IPS-NIHi11 (cell line): ENCODE measurements at places on chromosomes 5 and 9.
A peak's percentile ranks its signal among the peaks of the same experiment; 100 is the strongest.

- DNase-seq = no peak
These were observed 183.7 kb downstream of the ISL1 start for GRCh38 chr5:51566953-51567352.

GRCh38 chr9:89466451-89467277, 31.2 kb downstream of the SEMA4D start:
- no peak for DNase-seq

DNA sequence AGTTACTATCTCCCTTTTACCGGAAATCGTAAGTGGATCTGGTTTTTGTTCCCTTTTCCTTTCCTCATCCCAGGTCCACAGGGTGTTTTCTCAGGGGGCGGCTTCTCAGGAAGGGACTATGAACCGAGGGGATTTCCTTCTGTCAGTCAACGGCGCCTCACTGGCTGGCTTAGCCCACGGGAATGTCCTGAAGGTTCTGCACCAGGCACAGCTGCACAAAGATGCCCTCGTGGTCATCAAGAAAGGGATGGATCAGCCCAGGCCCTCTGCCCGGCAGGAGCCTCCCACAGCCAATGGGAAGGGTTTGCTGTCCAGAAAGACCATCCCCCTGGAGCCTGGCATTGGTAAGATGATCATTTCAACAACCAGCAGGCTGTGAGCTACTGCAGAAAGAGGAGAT, 75.8 kb downstream of the GOLPH3 start:
- no peak for DNase-seq

DNA sequence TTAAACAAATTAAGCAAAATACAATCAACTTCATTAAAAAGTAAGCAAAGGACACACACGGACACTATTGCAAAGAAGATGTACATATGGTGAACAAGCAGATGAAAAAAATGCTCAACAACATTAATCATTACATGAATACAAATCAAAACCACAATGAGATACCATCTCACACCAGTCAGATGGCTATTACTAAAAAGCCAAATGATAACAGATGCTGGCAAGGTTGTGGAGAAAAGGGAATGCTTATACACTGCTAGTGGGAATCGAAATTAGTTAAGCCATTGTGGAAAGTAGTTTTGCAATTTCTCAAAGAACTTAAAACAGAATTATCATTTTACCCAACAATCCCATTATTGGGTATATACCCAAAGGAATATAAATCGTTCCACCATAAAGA, 636.2 kb upstream of the ST8SIA4 start:
- DNase-seq = no peak

DNA sequence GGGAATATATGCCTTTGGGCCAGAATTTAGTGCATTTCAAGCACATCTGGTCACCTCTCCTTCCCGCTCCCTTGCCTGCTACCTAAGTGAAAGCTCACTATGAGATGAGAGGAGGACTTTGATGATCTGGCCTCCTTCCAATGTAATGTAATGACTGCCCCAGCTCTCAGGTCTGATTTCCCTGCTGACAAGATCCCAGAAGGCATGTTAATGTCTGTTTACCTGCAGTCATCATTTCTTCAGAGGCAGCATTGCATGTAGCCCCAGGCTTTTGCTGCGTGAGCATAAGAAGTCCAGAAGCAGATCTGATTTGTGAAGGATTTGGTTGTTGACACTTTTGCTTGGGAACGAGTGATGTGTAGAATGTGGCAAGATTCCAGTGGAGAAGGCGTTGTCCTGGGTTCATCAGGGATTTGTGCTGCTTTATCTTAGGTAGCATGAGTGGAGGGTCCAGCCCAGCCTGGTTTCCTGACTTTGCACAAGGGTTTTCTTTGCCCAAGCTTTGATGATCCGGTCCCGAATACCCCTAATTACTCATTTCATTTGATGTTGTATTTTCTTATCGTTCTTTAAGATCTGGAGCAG, 192.7 kb downstream of the GOLPH3 start:
- DNase-seq = no peak

DNA sequence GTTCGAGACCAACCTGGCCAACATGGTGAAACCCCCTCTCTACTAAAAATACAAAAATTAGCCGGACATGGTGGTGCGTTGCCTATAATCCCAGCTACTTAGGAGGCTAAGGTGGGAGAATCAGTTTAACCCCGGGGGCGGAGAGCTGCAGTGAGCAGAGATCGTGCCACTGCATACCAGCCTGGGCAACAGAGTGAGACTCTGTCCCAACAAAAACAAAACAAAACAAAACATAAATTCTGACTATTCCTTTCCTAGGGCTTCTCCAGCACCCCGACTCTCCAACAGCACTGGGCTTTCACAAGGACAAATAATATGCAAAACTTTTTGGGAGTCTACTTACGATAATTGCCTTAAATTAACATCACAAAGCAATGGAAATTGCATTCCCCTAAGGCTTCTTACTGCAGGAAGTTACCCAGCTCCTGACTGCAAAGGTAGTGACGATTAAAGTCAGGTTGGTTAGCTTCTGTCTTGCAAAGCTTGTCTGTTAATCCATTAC, 15.9 kb upstream of the CDKN2AIPNL start:
- peak; percentile 68 for DNase-seq

DNA sequence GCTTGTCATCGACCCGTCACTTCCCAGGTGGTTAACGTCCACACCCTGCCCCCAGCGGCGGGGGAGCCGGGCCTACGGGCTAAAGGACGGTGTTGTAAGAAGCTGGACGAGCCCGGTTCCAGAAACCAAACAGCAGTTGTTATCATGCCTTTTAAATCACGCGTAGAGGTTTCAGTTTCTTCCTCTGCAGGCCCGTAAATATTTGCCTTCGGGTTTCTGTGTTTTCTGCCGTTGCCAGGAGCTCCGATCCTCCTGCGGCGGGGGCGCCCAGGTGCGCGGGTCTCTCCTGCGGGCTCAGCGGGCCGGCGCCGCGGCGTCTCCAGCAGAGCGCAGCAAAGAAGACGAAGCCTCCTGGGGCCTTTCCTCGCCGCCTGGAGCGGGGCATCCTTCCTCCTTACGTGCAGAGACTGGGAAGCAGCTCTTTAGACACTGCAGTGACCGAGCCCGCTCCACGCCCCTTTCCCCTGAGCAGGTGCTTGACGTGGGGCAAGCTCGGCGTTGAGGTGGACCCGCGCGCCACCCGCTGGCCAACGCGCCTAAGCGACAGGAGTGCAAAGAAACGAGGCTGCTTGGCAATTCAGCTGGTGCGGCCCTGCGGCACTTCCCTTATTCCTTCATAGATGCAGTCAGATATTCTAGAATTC, 21.8 kb upstream of the TTC1 start:
- peak; percentile 91 for DNase-seq

DNA sequence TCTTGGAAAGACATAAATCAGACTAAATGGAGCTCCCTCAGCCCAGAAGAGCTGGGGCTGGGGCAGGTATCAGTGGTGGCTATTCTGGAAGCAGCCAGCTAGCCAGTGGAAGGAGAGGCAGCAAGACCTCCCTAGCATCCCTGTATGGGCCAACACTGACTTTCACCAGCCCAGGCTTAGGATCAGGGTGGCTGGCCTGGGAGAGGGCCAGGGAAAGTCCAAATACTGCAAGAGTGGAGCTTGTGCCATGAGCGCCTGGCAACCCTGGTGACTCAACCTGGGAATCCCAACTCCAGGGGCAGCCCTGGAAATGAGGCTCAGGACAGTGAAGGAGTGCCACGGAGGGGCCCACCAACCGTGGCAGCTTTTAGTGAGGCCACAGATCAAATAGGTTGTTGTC, 7.6 kb upstream of the IRF1 start:
- DNase-seq = no peak

GRCh38 chr5:126053630-126054029, 369.6 kb upstream of the GRAMD2B start:
- no peak for DNase-seq

- DNase-seq = no peak
These were observed 146.2 kb upstream of the KLF4 start for GRCh38 chr9:107635803-107636174.

GRCh38 chr5:107476783-107477182, 194.0 kb downstream of the EFNA5 start:
- no peak for DNase-seq
